Adrenal gland (tissue), 19 donors: ENCODE measurements at places on chromosomes 11 and 22. TPM values are rescaled to one million over a fixed set of nuclear protein-coding genes. Genes with fewer than 3 reads are reported as not detected.

Gene PRODH
- total RNA-seq, result 0.33 TPM

DNA sequence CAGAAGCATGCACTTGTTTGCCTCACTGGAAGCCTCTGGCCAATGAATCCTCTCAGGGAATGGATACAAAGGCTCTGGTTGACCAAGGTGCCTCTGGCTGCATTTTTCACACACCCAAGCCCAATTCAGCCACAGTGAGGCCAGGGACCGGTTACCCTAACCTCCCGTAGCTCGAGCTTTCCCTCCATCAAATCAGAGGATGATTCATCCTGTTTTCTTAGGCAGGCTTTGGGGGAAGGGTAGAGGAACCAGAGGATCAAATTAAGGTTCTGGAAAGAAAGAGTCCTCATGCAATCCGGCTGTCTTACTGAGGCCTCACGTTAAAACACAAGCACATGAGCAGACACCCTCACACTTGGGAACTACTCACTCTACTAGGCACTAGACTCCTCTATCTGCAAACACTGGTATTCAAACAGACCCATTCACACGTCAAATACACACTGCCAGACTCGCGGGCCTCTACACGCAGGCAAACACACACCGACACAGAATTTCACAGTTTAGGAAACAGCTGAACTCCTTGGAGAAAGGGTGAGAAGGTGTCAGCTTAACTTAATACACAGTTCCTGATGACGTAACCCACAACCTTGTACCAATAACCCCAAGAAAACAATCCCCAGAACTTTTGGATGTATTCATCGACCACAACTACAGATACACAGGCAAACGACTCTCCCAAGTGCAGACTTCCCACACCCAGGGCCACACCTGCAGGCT is 12.4 kb downstream of the NRXN2 start:
- no peak overlapping the region for H3K27ac ChIP-seq
- H3K4me3 ChIP-seq, result no peak overlapping the region
- H3K4me1 ChIP-seq, result no peaks in the 10 kb centered on the region

DNA sequence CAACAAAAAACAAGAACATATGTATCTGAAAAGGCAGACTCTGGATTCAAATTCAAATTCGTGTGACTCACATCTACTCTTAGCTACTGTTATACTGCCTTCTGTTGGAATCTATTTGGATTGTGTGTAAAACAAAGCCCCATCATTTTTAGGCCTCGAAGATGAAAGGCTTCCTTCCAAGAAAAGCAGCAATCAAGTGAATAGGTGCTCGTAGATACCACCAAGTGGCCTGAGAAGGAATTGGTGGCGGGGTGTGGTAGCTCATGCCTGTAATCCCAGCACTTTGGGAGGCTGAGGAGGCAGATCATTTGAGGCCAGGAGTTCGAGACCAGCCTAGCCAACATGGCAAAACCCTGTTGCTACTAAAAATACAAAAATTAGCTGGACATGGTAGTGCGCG is 4.2 kb downstream of the GRAMD1B start:
- H3K4me3 ChIP-seq, result no peak overlapping the region
- no peak overlapping the region for H3K27ac ChIP-seq
- peak; percentile 54 for DNase-seq
- no peaks in the 10 kb centered on the region for H3K27me3 ChIP-seq

DNA sequence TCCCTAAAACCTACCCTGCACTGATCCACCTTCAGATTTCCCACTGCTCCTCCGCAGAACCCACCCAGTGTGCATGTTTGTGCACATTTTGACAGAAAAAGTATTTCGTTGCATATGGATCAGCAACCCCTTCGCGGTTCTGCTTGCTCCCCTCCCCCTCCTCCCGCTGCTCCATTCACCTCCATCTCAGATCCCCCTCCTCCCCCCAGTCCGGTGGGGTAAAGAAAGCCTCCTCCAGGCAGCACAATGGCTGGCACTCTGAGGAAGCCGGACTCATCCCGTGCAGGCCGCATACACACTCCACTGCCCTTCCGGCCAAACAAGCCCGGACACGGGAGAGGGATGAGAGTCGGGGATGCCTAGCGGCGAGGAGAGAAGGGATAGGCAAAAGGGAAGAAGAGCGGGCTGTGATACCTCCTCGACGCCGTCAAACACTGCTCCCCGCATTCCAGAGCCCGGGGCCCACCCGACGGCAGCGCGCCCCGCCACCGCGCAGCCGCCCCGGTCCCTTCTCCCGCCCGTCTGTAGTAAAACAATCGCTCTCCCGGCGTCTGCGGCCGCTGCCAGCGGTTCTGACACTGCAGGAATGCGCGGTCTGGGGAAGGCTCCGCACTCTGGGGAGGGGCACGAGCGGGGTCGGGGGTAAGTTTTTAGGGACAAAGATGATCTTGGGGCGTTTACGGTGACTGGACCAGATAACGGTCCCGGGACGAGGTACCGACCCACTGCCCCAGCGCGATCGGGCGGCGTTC is 915 bp downstream of the FEZ1 start:
- peaks cover 4% of the 10 kb centered on the region for H3K27me3 ChIP-seq
- no peak overlapping the region for H3K4me3 ChIP-seq
- H3K4me1 ChIP-seq, result peaks cover 3% of the 10 kb centered on the region
- no peaks in the 10 kb centered on the region for H3K36me3 ChIP-seq
- H3K27ac ChIP-seq, result no peak overlapping the region
- peak; percentile 23 for DNase-seq

Gene LDHAL6A
- not detected for total RNA-seq

GRCh38 chr11:111698852-111699559 is 67.2 kb downstream of the PPP2R1B start:
- H3K27me3 ChIP-seq, result no peaks in the 10 kb centered on the region
- H3K4me3 ChIP-seq, result no peak overlapping the region
- H3K4me1 ChIP-seq, result peaks cover 28% of the 10 kb centered on the region
- no peak overlapping the region for H3K27ac ChIP-seq

DNA sequence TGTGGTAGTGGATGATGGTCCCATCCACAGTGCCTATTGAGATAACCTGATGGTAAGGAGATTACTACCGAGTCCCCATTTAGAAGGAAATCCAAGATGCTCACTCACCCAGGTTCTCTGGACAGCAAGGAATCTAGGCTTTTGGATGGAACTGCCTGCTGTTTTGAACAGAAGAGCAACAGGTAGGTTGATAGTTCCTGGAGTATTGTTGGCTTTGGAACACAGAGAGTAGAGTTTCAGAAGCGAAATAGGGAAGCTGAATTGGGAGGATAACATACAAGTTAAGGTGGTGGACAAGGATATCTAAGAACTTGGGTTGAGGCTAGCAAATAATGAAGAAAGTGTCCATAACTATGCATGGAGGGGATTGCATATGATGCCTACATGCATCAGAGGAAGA is 27.6 kb downstream of the SLC22A6 start:
- H3K4me1 ChIP-seq, result peaks cover 4% of the 10 kb centered on the region
- no peak overlapping the region for H3K4me3 ChIP-seq
- H3K36me3 ChIP-seq, result no peaks in the 10 kb centered on the region
- no peak overlapping the region for H3K27ac ChIP-seq

GRCh38 chr22:49251371-49251770 is 576.3 kb downstream of the BRD1 start:
- H3K4me1 ChIP-seq, result no peaks in the 10 kb centered on the region
- no peak overlapping the region for H3K27ac ChIP-seq
- H3K36me3 ChIP-seq, result no peaks in the 10 kb centered on the region
- no peak overlapping the region for H3K4me3 ChIP-seq
- DNase-seq, result no peak

Gene RTN4RL2
- total RNA-seq, result 0.49 TPM

GRCh38 chr11:117912497-117912896 is 16.7 kb downstream of the TMPRSS13 start:
- H3K36me3 ChIP-seq, result no peaks in the 10 kb centered on the region
- H3K27ac ChIP-seq, result no peak overlapping the region
- DNase-seq, result no peak
- no peaks in the 10 kb centered on the region for H3K27me3 ChIP-seq
- peaks cover 26% of the 10 kb centered on the region for H3K4me1 ChIP-seq

- no peaks in the 10 kb centered on the region for H3K36me3 ChIP-seq
- peak; percentile 29 for DNase-seq
- H3K4me3 ChIP-seq, result no peak overlapping the region
Observed at GRCh38 chr11:68043029-68043348, 4.2 kb downstream of the TCIRG1 start.

DNA sequence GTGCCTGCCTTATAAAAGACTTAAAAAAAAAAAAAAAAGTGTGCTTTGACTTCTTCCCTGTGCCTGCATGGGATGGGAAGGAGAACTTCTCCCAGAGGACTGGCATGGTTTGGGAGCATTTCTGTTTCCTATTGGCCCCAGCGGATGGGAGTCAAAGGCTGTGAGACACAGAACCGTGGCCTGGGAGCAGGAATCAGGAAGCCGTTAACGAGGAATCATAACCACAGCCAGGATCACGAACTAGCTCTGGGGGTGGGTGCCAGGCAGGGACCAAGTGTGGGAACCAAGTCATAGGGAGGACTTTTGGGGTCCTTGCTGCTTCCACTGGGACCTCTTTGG is 526 bp downstream of the C1QTNF6 start:
- no peak overlapping the region for H3K4me3 ChIP-seq
- H3K27ac ChIP-seq, result peak overlapping the region; percentile 62
- peak; percentile 40 for DNase-seq
- peaks cover 54% of the 10 kb centered on the region for H3K4me1 ChIP-seq
- no peaks in the 10 kb centered on the region for H3K27me3 ChIP-seq

- H3K4me1 ChIP-seq, result peaks cover 12% of the 10 kb centered on the region
- H3K27me3 ChIP-seq, result no peaks in the 10 kb centered on the region
- no peak overlapping the region for H3K4me3 ChIP-seq
- H3K36me3 ChIP-seq, result no peaks in the 10 kb centered on the region
- H3K27ac ChIP-seq, result no peak overlapping the region
Observed at GRCh38 chr22:23085351-23085671, 15.0 kb downstream of the GNAZ start.

DNA sequence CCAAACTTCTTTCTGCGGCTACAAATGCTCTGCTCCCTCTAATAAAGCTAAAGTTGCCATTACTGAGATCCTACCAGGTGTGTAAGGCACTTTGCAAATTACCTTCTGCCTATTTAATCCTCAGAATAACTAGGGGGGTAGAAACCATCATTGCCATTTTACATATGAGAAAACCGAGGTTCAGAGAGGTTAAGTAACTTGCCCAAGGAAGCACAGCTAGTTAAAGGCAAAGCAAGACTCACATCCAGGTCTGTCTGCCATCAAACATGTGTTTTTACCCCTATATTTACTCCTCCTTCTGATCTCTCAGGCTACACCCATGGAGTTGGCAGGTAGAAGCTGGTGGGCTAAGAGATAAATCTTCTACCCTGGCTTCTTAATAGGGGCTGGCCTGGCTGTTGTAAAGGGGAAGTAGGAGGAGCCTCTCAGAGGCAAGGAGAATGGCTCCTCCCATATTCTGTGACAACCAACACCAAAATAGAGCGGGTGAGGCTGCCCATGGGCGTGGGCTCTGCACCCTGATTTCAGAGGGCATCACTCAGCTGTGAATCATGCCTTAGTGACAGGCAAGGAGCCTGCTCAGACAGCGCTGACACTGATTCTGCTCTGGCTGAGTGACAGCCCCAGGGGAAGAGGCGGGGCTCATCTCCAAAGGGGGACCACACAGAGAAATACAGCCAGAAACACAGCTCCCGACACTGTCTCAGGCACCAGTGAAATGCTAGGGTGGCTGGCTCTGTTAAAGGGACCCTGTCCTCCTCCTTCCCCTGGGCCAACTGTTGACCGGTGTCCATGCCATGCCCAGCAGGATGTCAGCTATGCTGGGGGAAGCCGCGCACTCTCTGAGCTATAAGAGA is 106.8 kb downstream of the ABTB2 start:
- DNase-seq, result no peak
- no peaks in the 10 kb centered on the region for H3K27me3 ChIP-seq
- no peak overlapping the region for H3K27ac ChIP-seq
- H3K4me3 ChIP-seq, result no peak overlapping the region
- no peaks in the 10 kb centered on the region for H3K36me3 ChIP-seq
- no peaks in the 10 kb centered on the region for H3K4me1 ChIP-seq

DNA sequence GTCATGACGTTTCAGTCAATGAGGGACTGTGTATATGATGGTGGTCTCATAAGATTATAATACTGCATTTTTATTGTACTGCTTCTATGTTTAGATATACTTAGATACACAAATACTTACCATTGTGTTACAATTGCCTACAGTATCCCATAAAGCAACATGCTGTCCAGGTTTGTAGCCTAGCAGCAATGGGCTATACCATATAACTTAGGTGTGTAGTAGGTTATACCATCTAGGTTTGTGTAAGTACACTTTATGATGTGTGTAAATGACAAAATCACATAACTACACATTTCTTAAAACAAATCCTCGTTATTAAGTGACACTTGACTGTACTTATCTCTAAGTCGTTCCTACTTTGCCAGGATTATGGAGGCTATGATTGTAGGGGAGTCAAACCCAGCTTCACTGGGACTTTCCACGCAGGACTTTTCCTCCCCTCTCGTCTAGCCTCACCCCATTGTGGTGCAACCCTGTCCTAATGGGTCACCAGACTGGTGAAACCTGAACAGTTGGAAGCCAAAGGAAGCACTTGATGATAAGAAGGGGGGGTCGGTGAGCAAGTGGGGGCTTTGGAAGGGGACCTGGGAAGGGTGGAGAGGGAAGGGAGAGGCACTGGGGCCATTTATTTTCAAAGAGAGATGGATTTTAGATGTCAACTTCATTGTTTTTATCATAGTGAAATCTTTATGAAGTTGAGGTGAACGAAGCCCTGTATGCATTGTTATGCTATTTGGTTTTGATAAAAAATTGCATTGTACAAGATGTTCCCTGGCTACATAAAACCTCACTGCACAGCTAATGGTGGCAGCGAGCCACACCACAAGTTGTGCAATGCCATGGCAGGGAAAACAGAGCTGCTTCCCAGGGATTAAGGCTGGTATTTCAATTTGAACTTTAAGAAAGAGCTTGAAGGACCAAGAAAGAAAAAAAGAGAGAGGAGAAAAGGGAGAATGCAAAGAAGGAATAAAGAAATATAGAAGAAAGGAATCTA is 129.1 kb downstream of the EHF start:
- peak; percentile 65 for DNase-seq
- no peaks in the 10 kb centered on the region for H3K36me3 ChIP-seq
- no peaks in the 10 kb centered on the region for H3K27me3 ChIP-seq
- no peak overlapping the region for H3K27ac ChIP-seq
- no peak overlapping the region for H3K4me3 ChIP-seq

DNA sequence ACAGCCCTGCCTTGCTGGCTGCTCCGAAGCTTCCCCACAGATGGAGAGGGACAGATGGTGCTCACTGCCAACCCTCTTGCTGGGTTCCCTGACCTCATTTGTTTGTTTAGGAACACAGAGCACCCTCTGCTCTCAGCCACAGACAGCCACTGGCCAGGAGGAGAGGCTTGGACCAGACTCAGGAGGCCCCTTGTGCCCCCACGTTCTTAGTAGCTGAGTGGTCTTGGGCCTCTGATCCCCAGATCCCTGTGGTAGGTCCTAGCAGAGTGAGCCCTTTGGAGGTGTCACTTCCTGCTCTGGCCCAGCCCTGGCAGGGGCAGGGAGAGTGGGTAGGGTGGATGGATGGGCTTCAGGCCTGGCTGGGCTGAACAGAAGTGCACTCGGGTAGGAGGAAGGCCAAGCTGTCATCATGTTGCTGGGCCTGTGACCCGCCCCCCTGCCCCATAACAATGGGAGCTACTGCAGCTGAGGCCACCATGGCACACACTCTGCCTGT is 84.0 kb downstream of the DHCR7 start:
- H3K36me3 ChIP-seq, result no peaks in the 10 kb centered on the region
- no peak overlapping the region for H3K27ac ChIP-seq
- no peak for DNase-seq
- H3K4me1 ChIP-seq, result no peaks in the 10 kb centered on the region
- no peaks in the 10 kb centered on the region for H3K27me3 ChIP-seq
- no peak overlapping the region for H3K4me3 ChIP-seq
